ENCODE measurements at places on chromosomes 2 and 18. TPM values are rescaled to one million over a fixed set of nuclear protein-coding genes. Genes with fewer than 3 reads are reported as not detected.

GRCh38 chr2:124810132-124810531 is 785.0 kb downstream of the CNTNAP5 start:
- peak; percentile 3 for DNase-seq

- DNase-seq, result peak; percentile 19
Observed at GRCh38 chr2:45171136-45171501, 161.9 kb upstream of the SIX2 start.

Gene INO80B
- total RNA-seq, result 26.6 TPM

- DNase-seq, result no peak
Observed at GRCh38 chr2:33530690-33531548, 54.5 kb downstream of the RASGRP3 start.

GRCh38 chr18:78665644-78666043 is 314.0 kb upstream of the SALL3 start:
- DNase-seq, result no peak

DNA sequence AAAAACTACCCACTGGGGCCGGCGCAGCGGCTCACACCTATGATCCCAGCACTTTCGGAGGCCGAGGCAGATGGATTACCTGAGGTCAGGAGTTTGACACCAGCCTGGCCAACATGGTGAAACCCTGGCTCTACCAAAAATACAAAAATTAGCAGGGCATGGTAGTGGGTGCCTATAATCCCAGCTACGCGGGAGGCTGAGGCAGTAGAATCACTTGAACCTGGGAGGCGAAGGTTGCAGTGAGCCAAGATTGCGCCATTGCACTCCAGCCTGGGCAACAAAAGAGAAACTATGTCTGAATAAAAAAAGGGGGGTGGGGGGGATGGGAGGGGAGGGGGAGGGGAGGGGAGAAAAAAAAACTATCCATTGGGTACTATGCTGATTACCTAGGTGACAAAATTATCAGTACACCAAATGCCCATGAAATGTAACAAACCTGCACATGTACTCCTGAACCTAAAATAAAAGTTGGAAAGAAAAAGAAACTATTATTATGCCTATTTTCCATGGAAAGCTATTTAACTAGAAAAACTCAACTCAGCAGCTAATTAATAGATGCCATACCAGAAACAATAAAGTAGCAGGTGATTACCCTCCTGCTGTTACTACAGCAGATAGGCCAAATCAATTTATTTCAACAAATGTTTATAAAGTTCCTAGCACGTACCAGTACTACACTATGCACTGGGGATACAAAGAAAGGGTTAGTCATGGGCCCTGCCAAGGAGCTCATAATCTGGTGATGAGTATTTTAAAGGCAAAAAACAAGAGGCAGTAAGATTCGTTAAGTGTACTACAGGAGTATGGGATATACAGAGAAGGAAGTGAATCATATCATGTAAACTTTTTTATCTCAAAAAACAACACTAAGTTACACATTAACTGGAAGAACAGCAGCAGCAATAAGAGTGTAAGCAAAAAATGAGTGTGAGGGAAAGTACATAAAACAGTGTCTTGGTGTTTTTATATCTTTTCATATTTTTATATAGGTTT is 112.8 kb upstream of the SLC39A10 start:
- peak; percentile 90 for DNase-seq

All from bronchial epithelial cell (primary cell).